ENCODE measurements at places on chromosomes 12 and 14. TPM values are rescaled to one million over a fixed set of nuclear protein-coding genes. Genes with fewer than 3 reads are reported as not detected.

TAS2R14 gene
- 0.71 TPM for polyA plus RNA-seq

DNA sequence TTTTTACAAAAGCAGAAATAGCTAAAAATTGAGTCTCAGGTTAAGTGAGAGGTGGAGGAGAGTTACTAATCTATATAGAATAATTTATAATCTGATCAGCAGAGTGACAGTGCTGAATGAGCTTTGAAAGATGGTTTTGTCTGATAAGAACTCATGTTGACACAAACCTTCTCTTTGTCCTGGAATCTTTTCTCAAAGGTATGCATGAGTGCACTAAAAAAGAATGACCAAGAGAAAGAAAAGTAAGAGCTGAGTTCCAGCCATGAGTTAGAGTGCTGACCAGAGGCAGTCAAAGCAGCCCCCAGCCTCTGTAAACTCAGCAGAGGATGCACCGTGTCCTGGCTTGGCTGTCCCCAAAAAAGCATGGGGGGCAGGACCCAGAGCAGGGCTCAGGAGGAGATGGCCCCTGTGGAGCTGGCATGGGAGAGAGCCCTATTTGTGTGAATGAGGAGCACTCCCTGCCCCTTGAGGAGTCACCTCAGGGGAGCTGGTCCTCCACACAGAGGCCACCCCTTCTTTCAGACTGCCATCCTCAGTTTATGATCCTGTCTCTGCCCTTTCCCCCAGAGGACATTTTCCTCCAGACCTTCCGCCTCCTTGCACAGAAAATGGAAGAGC is 129.8 kb downstream of the SEC23A start:
- DNase-seq: no peak

DNA sequence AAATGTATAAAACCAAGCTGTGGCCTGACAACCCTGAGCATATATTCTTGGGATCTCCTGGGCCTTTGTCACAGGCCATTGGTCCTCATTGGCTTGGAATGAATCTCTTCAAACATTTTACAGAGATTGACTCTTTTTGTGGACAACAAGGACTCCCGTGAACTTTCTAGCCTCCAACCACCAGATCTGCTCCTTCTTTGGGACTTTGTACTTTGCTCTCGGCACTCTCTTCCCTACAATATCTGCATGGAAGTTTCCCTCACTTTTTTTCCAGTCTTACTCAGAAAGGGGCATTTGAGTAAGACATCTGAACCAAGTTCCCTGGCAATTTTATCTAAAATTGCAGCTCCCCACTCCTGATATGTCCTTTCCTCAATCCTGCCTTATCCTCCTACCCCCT is 158.8 kb downstream of the PHLDA1 start:
- DNase-seq: no peak

DCN gene
- not detected for polyA plus RNA-seq

CAPZA3 gene
- not detected for polyA plus RNA-seq

- DNase-seq: no peak
Measured at GRCh38 chr14:102777711-102778337, 575 bp downstream of the TRAF3 start.

- DNase-seq: no peak
Measured at GRCh38 chr14:53620890-53621289, 335.7 kb downstream of the BMP4 start.

DNA sequence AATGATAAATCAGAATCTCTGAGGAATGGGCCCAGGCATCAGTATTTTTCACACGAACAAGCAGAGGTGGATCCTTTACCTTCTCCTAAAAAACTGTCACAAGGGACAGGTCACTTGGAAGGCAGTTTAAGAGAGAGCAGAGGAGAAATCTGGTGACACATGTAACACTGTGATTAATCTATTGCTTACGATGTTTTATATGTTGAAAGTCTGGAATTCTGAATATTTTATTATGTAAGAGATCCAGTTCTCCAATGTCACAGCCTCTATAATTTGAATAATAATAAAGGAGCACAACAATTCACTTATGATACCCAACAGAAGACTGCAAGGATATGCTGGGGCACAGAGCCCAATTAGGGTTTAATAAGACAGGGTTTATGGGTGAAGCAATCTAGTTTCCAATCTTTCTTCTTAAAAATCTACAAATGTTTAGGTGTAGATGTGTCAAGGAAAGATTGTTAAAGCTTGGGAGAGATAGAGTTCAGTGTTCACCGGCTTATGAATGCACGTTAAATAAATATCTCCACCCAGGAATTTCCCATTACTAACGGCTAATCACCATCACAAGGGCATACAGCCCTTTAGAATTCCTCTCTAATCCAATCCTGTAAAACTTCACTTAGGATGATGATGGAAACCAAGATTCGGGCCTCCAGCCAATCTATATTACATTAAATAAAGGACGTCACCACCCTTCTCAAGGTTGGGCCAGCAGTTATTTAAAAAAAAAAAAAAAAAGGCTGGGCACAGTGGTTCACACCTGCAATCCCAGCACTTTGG is 23.4 kb downstream of the DUSP16 start:
- no peak for DNase-seq

- no peak for DNase-seq
Measured at GRCh38 chr14:89440986-89441909, 24.2 kb upstream of the FOXN3 start.

SLIRP gene
- 244 TPM for polyA plus RNA-seq

GRCh38 chr14:89600029-89600428 is 183.0 kb upstream of the FOXN3 start:
- DNase-seq: no peak

GNB3 gene
- not detected for polyA plus RNA-seq

GRCh38 chr12:66061557-66062289 is 68.8 kb downstream of the LLPH start:
- no peak for DNase-seq

- DNase-seq: no peak
Measured at GRCh38 chr12:48972213-48972951, 847 bp upstream of the WNT10B start.

CDCA3 gene
- 1.4 TPM for polyA plus RNA-seq

- DNase-seq: no peak
Measured at GRCh38 chr12:97797473-97797872, 334.9 kb downstream of the RMST start.

DNA sequence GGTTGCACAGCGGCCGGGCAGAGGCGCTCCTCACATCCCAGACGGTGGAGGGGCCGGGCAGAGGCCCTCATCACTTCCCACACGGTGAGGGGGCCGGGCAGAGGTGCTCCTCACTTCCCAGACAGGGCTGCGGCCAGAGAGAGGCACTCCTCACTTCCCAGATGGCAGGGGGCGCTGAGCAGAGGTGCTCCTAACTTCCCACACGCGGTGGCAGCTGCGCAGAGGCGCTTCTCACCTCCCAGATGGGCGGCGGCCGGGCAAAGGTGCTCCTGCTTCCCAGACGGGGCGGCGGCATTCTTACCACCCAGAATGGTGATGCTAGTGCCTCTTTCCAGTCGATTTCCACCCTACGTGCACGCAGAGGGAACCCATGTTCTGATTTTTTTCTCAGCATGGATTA is 304.4 kb downstream of the RGS6 start:
- DNase-seq: no peak

LMNTD1 gene
- not detected for polyA plus RNA-seq

GYS2 gene
- polyA plus RNA-seq: not detected

- no peak for DNase-seq
Measured at GRCh38 chr12:38691164-38691563, 214.2 kb downstream of the CPNE8 start.

- no peak for DNase-seq
Measured at GRCh38 chr12:130473266-130473665, 135.6 kb downstream of the PIWIL1 start.

GRCh38 chr12:123917337-123917850 is 55.2 kb downstream of the CCDC92 start:
- no peak for DNase-seq

GRCh38 chr12:46108721-46109120 is 118.3 kb upstream of the SCAF11 start:
- no peak for DNase-seq

DNA sequence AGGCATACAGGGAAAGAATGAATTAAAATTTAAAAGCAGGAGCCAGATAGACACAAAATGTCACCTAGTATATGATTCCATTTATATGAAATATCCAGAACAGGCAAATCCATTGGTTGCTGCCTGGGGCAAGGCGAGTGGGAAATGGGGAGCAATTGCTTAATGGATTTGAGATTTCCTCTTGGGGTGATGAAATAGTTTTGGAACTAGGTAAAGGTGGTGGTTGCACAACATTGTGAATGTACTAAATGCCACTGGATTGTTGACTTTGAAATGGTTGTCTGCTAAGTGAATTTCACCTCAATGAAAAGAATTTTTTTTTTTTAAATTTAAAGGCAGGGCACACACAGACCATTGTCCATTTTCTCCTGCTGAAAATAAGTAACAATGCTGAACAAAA is 61.9 kb downstream of the ABCC9 start:
- no peak for DNase-seq

SLC25A21 gene
- not detected for polyA plus RNA-seq

DNA sequence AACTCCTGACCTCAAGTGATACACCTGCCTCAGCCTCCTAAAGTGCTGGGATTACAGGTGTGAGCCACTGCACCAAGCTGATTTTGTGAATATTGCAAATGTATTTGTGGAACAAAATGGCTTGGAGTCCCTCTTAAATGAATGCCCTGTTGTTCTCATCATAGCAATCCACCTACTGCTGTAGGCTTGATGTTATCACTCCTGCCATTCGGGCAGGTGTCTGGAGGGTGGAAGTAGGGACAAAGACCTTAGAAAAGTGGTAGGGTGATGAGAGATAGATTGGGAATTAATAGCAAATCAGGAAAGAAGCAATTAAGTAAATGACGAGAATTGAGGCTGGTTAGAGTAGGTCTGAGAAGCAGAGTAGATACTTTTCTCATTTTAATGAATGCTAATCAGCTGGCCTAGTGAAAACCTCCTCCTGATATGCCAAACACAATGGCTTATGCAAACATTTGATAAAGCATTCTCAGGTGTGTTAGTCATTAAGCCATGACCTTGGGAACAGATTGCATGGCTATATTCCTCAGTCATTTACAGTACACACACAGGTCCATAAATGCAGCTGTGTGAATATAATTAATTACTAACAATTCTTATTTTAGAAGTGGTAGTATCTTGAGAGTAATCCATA is 60.5 kb upstream of the USP44 start:
- no peak for DNase-seq

PRKD1 gene
- not detected for polyA plus RNA-seq

DNA sequence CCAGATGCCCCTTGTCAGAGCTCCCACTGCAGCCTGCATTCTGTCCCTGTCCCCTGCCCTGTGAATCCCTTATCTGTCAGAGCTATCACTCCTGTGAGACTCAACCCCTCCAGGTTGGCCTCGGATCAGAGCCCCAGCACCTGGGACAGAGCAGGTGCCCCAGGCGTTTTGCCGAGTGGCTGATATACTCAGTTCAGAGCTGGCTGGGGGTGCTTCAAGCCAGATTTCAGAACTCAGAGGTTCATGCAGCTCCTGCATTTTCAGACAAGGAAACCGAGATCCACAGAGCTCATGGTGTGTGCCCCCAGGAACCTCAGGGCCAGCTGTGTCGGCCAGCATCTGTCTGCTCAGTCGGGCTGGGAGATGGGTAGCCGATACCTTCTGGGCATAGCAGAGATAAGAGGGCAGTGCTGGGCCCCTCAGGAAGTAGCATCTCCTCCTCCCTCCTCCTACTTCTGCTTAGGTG is 228.0 kb upstream of the RTL1 start:
- DNase-seq: no peak

TMEM229B gene
- polyA plus RNA-seq: 17.3 TPM

SLC10A1 gene
- not detected for polyA plus RNA-seq

DNA sequence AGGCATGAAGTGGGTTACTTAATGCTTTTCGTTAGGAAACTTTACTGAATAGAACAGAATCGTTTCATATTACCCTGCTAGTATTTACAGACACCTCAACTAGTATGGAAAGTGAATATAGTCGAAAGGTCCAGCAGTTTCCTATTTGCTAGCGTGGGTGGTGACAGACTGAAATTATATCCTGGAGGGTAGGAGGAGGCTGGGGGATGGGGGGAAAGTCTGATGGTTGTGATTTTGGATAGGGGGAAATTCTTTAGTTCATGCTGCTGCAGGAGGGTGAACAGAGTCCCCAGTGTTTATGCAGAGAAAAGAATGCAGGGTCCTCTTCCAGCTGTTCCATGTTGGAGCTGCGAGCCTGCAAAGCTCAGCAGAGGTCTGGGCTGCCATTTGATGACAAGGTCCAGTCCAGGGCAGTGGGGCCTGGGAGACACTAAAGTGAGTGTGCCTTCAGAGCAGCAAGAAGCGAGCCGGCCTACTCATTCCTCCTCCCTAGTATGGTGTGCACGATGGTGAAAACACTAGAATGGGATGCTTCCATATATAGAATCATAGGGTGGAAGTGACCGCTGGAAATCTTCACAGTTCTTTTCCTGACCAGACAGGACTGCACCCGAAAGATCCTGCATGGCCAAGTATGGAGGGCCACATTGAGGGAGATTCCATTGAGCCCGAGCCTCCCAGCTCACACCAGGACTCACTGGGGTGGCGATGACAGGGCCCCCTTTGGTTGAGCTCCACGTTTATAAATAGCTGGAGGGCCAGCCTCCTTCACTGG is 2.1 kb downstream of the SAMD4A start:
- no peak for DNase-seq

DNA sequence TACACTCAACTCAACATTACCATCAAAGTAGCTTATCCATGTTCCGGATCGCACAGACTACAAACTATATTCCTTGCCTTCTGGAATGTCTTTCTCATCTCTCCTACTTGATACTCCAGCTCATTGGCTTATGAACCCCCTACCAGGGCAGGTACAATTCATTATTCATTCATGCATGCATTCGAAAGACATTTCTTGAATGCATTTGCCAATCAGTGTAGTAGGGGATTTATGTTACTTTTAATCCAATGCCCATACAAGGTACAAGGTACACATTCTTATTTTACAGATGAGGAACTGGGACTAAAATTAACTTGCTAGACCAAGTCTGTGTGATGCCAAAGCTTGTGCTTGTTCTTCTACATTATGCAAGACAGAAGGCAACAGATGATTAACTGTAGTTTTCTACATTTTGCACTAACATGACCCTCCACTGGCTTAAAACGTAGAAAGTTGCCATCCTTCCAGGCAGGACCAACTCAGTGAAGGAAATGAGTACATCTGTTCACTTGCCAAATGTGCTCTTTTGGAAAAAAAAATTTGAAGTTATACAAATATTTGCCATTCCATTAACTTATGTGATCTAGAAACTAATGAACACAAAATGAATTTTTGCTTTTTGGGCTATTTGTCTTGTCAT is 53.8 kb upstream of the KCNJ8 start:
- DNase-seq: no peak

ARHGAP9 gene
- polyA plus RNA-seq: 150 TPM
